Stimulated activated CD8-positive, alpha-beta memory T cell treated with anti-CD3 and anti-CD28 coated beads, Interleukin-2, amount 100 ng/mL, for 48 hours (primary cell): ENCODE measurements at places on chromosomes 1 and 21.

- no peak for DNase-seq
Observed at GRCh38 chr1:177952249-177952648, 17.6 kb downstream of the SEC16B start.

DNA sequence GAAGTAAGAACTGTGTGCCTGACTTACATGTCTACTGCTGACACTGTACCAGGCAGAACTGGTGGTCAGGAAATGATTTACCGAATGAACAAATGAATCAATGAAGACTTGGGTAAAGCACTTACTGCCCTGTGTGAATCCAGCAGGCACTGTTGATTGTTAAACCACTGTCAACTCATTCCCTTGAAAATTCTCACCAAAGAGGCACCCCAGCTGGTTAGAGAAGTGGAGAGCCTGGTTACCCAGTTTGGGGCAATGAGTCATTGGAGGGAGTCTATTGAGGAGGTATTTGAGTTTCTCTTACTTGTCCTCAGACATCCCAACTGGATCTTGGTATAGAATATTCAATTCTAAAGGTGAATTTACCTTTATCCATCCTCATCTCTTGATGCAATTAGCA is 34.2 kb downstream of the JUN start:
- DNase-seq: no peak

DNA sequence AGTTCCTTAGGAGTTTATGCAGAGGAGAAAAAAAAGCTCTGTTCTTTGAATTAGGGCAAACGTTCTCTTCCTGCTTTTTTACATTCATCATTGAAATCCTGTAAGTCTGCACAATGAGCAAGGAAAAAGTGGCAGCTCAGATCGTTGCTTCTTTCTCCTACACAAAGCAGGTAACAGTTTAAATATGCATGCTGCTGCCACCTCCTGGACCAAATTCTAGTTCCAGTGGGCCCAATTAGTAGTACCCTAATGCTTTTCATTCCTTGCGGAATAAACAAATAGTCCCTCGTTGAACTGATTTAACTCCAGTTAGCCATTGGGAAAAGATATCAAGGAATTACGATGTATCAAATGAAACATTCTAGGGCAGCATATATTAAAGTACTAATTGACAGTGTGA is 20.1 kb downstream of the YTHDF2 start:
- DNase-seq: no peak

- no peak for DNase-seq
Observed at GRCh38 chr21:41135746-41136145, 32.2 kb upstream of the BACE2 start.

- no peak for DNase-seq
Observed at GRCh38 chr1:151972542-151973248, 21.0 kb downstream of the S100A10 start.

- no peak for DNase-seq
Observed at GRCh38 chr1:170617591-170618330, 46.2 kb upstream of the PRRX1 start.

- no peak for DNase-seq
Observed at GRCh38 chr1:199202331-199202730, 563.5 kb downstream of the PTPRC start.

GRCh38 chr1:27958513-27958912 is 1.3 kb upstream of the XKR8 start:
- no peak for DNase-seq

DNA sequence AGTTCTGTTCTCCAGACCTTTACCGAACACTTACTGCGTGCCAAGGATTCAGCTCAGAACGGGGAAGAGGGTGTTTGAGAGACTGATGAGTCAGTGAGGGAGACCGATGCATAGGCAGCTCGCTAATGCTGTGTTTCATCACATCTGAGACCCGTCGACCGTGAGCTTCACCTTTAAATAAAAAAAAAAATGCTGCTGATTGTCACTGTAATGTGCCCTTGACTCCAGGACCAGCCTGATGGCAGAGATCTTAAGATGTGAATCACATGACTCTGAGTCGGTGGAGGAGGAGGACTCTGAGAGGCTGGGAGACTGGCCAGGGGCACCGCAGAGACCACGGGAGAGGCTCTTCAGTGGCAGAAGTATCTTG is 28.8 kb downstream of the SPSB1 start:
- DNase-seq: no peak

DNA sequence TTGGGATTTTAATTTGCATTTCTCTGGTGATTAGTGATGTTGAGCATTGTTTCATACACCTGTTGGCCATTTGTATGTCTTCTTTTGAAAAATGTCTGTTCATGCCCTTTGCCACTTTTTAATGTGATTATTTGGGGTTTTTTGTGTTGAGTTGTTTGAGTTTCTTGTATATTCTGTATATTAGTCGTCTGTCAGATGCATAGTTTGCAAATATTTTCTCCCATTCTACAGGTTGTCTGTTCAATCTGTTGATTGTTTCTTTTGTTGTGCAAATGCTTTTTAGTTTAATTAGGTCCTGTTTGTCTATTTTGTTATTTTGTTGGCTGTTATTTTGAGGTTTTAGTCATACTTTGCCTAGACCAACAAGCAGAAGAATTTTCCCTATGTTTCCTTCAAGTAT is 164.0 kb upstream of the CXADR start:
- no peak for DNase-seq

- no peak for DNase-seq
Observed at GRCh38 chr21:45864436-45864835, 117.1 kb upstream of the COL6A1 start.

- DNase-seq: no peak
Observed at GRCh38 chr1:236154671-236155398, 12.5 kb downstream of the GPR137B start.

DNA sequence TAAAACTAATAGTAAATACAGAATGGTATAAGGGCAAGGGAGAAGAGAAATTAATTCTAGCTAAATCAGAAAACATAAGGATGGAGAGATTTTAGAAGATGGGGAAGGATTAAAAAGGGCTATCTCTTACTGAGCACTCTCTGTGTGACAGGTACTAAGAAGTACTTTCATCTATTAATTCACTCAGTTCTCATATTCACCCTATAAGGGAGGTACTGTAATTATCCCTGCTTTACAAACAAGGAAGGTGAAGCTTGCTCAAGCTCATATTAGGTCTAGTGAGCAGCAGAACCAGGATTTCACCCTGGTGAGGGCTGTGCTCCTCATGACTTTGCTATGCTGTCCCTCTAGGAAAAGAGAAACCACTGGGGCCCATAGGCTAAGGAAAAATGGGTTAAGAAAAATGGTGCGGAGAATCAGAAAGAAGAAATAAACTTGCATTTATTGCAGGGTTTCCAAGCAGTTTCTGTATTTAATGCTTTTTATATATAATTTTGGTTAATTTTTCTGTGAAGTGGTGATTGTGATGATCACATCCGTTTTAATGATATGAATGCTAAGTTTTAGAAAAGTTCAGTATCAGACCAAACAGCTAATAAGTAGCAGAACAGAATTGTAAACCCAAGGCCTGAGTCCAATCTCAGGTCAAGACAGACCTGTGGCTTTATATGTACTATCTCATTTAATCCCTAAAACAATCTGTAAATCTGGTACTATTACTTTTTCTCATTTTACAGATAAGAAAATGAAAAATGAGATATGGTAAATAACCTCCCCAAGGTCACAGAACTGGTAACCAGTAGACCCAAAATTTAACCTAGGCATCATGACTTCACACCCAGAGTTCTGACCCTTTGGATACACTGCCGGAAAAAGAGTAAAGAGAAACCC is 1.7 kb downstream of the PCNX2 start:
- no peak for DNase-seq

- no peak for DNase-seq
Observed at GRCh38 chr1:93566227-93566626, 115.4 kb downstream of the BCAR3 start.

- DNase-seq: no peak
Observed at GRCh38 chr1:218339267-218339831, 5.8 kb upstream of the TGFB2 start.

DNA sequence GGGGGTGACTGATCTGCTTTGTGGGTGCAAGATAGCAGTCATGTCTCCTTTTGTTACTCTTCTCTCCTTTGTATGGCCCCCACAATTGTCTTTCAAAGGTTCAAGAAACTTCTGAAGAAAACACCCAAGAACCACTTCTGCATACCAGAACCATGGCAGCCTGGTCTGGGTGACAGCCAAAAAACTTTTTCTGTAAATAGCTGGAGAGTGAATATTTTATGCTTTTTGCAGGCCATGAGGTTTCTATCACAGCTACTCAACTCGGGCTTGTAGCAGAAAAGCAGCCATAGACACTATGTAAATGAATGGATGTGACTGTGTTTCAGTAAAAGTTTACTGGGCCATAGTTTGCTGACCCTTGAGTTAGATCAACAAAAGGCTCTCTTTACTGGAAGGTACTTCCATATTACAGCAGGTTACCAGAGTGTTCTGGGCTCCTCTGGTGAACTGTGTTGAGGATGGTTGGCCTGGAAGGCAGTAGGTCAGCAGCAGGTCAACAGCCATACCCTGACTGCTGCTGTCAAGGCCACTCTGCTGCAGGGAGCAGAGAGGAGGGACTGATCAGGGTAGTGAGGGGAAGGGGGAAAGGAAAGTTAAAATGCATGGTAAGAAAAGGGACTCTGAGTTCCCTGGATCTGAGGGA is 116.4 kb downstream of the GDAP2 start:
- no peak for DNase-seq

DNA sequence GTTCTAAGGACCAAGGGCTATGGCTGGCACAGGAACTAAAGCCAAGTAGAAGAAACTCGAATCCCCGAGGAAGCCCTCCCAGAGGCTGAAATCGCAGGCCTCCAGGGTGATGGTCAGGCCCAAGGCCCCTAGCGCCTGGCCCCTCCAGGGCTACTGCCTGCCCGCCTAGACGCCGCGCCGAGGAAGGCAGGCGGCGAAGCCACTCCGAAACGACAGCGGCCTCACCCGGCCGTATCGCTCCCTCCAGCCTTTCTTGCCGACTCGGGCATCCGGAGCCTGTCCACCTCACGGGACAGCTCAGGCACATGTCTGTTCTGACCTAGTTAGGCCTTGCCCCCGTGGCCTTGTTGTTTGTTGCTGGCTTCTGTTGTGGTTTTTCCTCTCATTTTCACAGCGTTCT is 9.7 kb upstream of the LHX8 start:
- DNase-seq: no peak

GRCh38 chr1:183106166-183106565 is 79.9 kb upstream of the LAMC2 start:
- DNase-seq: no peak

DNA sequence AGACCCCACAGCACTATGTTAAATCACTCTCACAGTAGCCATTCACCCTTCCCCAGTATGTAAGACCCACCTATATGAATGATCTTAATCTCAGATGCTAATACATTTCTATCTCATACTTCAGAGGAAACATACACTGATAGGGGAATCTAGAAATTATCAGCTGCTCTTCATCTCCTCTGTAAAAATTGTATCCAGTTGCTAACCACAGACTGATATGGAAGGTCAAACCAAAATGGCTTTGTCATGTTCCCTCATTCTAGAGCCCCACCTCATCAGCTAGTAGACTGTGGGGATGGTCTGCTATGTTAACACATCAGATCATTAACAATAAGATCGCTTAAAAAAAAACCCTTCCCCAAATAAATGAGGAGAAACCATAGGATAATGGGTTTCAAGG is 71.7 kb downstream of the UBR4 start:
- no peak for DNase-seq

DNA sequence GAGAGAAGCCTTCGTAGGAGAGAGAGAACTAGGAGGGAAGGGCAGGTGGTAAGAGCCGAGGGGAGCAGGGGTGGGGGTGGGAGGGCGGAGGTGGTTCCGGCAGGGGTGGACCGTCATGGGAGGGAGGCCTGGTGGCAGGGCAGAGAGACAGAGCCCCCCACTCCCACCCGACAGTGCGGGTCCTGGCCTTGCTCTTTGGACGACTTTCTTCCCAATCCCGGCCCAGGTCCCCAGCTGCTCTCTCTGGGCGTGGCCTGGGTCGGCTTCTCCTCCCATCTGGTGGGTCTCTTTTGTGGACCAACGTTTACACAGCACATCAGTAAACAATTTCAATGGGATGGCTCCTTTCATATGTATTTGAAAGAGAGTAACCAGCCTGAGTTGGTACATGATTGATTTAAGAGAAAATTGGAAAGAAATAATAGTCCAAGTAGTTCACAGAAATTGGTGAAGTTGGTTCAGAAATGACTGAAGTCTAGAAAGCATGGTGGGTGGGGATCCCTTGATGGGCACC is 56.9 kb downstream of the LDLRAD2 start:
- no peak for DNase-seq

- no peak for DNase-seq
Observed at GRCh38 chr1:216332003-216332402, 91.2 kb downstream of the USH2A start.

DNA sequence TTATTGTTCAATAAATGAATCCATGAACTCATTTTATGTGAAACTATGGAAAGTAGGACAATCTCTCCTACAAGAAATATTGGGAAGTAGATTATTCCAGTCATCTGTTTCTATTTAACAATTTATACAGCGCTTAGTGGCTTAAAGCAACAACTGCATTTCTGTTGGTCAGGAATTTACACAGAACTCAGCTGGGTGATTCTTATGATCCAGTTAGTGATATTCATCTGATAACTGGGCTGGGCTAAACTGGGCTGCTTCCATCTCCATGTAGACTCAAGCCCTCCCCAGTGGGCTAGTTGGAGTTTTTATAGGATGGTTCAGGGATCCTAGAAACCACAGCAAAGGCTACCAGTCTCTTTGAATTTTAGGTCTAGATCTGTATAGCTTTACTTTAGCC is 497.9 kb upstream of the NEGR1 start:
- DNase-seq: no peak

DNA sequence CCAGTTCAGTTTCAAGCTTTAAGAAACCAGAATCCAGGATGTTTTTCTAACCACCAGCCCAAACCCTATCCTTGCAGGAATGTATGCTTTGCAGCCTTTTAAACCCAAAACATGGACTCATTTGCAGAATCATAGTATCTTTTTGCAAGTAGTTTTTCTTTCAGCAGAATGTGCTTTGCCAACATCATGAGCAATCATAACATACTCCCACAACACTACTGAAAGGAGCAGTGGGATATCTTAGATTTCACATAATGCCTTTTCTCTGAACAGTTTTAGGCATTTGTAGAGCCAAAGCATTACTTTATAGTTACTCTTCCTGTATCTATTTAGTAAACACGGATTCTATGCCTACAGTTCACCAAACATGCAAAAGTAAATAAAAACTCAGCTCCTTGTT is 10.0 kb upstream of the SH2D2A start:
- no peak for DNase-seq

GRCh38 chr1:211912038-211912437 is 81.5 kb upstream of the LPGAT1 start:
- no peak for DNase-seq

DNA sequence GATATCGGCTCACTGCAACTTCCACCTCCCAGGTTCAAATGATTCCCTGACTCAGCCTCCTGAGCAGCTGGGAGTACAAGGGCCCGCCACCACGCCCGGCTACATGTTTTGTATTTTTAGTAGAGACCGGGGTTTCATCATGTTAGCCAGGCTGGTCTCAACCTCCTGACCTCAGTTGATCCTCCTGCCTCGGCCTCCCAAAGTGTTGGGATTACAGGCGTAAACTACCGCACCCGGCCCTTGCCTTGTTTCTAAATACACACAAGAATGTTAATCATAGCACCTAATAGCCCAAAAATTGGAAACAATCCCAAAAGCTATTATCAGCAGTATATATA is 1.2 kb upstream of the MSTO1 start:
- DNase-seq: no peak

- no peak for DNase-seq
Observed at GRCh38 chr1:36136535-36136934, 11.5 kb upstream of the COL8A2 start.

- no peak for DNase-seq
Observed at GRCh38 chr1:10631811-10632593, 157.3 kb downstream of the PEX14 start.

- no peak for DNase-seq
Observed at GRCh38 chr1:76989976-76990375, 122.7 kb downstream of the ST6GALNAC5 start.
